ENCODE measurements at places on chromosomes 1 and 21. TPM values are rescaled to one million over a fixed set of nuclear protein-coding genes. Genes with fewer than 3 reads are reported as not detected.

- no peak overlapping the region for H3K4me3 ChIP-seq
- H3K4me1 ChIP-seq: no peaks in the 10 kb centered on the region
- no peak for DNase-seq
- H3K27me3 ChIP-seq: no peaks in the 10 kb centered on the region
These were observed 1881.7 kb downstream of the MRPL39 start for GRCh38 chr21:23725576-23725975.

Gene SPATA6
- 1.1 TPM for total RNA-seq

Gene GJA4
- not detected for total RNA-seq

DNA sequence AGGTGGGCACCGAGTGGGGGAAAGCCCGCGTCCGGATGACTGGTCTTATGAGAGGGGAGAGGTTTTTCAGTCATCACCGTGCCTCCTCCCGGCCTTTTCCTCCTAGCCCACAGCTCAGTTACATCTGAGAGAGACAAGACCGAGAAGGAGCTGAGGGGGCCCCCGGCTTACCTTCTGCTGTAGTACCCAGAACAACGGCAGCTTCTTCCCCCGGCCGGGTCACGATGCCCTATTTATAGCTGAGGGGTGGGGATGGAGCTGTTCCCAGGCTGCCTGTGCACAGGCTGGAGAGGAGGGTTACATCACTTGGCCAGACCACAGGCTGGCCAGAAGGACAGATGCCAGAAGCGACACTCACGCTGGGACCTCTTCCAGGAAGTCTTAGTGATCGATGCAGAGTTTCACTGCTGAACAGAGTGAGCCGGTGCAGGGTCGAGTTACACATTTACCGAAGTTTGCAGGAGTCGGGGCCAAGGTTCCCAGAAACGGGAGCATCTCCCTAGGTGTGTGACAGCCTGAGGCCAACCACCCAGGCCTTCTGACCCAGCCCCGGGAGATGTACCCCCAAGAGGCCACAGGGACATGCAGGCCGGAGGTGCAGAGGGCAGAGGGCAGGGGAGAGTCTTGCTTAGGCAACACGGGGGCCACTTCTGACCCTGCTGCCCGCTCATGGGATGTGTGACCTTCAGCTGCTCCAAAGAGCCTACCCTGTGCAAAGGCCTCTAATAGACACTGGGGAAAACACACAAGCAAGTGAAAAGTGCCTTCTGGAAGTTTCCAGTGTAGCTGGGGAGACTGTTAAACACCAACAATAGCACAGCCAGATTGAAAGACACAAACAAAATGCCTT is at the start of gene AGT:
Gene AGT, minus strand, starts transcription at position 208 of the 850 bp plus-strand sequence. CDS start 3,299 bp downstream, outside the sequence.
- H3K4me3 ChIP-seq: no peak within 1 kb of the TSS
- no peaks in the 10 kb centered on the region for H3K36me3 ChIP-seq
- no peaks in the 10 kb centered on the region for H3K4me1 ChIP-seq
- DNase-seq: no peak
- no peak within 1 kb of the TSS for H3K27ac ChIP-seq

DNA sequence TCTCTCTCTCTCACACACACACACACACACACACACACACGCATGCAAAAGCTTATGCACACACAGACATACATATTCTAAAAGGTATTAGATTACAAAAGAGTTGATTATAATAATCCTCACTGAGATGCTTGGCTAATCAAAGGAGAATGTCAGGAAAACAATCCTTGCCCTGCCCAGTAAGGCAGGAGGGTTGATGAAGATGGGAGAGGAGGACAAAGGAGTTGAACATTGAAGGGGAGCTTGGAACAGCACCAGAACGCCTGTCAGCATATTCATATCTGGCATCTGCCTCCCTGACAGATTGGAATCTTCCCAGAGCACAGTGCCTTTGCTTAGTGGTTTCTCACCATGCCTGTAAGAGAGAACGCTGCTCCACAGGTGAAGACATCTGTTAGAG is 68.6 kb upstream of the PALMD start:
- DNase-seq: no peak
- H3K27ac ChIP-seq: no peak overlapping the region
- H3K4me3 ChIP-seq: no peak overlapping the region
- H3K36me3 ChIP-seq: no peaks in the 10 kb centered on the region

DNA sequence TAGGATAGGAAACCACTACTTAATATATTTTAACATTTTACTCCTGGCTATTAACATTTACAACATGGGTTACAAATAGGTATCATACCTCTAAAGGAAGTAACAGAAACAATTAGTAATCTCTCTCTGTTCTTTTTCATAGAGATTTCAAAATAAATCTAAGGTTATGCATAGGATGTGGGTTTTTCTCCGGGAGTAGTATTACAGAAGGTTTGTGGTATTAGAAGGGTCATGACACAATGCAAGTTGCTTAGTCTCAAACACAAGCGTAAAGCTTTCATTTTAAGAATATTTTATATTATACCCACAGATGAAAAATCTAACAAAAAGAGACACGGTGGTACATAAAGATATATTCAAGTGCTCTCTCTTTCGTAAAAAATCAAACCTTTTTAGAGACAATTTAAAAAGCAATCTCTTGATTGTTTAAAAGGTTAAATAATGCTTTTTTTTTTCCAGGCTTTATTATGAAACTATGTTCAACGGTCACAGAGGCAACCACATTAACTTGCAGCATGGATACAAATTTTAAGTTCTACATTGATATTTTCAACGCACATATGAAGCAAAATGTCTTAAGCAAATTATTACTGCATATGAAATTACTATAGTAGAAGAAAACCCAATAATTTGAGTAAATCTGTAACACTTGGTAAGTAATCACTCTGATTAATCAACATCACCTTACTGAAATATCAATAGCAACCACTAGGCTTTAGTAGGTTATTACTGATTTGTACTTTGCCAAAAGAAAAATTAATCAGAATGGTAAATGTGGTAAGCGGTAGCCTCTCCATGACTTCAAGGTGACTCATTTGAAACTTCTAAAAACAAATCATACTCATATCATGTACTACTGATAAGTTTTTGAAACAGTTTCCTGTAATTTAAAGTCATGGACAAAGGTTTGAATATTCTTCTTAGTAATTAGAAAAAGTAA is 97.4 kb upstream of the GFI1 start:
- H3K27ac ChIP-seq: peak overlapping the region; percentile 96
- H3K36me3 ChIP-seq: peaks cover 18% of the 10 kb centered on the region
- peaks cover 68% of the 10 kb centered on the region for H3K4me1 ChIP-seq
- H3K27me3 ChIP-seq: no peaks in the 10 kb centered on the region

DNA sequence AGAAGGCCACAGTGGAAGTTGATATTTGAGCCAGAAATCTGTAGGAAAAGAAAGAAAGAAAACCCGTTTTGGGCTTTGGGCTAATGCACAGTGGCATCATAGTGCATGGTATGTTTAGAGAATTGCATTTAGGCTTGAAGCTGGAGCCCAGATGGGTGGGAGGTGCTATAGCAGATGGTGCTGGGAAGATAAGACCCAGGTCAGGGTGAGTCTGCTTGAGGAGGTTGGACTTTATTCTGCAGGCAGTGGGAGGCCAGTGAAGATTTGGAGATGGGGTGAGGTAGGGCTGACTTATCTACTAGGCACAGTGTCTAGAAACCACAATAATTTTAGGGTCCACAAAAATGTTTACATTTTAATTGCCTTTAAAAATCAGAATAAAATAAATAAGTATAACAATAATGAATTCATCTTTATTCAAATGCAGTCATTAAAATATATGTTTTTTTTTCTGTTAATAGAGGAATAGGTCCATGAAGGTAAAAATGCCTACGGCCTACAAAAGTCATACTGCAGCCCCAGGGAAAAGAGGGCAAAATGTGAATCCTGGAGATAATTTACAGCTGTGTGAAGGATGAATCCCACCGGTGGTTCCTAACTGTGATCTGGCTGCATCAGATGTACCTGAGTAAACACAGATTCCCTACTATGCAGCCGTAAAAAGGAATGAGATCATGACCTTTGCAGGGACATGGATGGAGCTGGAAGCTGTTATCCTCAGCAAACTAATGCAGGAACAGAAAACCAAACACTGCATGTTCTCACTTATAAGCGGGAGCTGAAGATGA is 8.7 kb downstream of the DNAJC6 start:
- no peaks in the 10 kb centered on the region for H3K27me3 ChIP-seq
- H3K27ac ChIP-seq: no peak overlapping the region
- peaks cover 15% of the 10 kb centered on the region for H3K36me3 ChIP-seq
- no peak for DNase-seq

Gene HAO2
- total RNA-seq: not detected

GRCh38 chr1:84834419-84835064 is 58.5 kb downstream of the LPAR3 start:
- peaks cover 3% of the 10 kb centered on the region for H3K36me3 ChIP-seq
- DNase-seq: no peak
- H3K27me3 ChIP-seq: peaks cover 2% of the 10 kb centered on the region
- H3K4me3 ChIP-seq: no peak overlapping the region

DNA sequence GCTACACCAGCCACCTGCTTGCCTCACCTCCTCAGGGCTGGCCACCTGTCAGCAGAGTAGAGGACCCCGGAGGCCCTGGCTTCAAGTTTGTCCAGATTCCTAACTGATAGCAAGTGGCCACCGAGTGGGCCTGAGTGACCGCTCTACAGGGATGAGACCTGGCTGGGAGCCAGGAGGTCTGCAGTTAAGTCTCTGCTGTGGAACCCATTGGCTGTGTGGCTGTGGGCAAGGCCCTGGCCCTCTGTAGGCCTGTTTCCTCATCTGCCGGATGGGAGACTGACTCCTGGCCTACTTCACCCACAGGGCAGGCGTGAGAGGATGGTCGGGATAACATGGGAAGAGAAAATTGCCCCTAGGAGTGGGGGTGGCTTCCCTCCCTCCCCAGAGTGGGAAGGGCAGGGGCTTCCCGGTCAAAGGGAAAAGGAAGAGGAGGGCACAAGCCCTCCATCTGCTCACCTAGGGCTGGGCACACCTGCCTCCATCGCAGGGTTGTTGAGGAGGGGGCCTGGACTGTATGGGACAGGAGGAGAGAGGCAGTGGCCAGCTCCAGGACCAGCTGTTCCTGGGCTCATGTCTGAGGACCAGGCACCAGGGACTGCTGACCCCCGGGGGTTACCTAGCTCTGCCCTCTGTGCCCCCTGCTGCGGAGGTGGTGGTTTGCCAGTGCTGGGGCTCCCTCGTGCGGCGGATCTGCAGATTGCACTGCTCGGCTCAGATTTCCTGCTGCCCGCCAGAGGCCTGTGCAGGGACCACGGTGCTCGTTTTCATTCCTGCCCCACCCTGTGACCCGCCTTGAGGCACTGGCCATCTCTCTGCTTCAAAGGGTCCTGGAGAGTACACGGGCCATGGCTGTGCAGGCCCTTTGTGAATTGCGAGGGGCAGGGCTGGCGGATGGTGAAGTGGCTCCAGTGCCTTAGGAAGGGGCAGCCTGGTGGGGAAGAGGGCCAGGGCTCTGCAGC is 9.1 kb upstream of the MTFR1L start:
- H3K27me3 ChIP-seq: no peaks in the 10 kb centered on the region
- H3K27ac ChIP-seq: no peak overlapping the region
- DNase-seq: peak; percentile 85
- peaks cover 3% of the 10 kb centered on the region for H3K4me1 ChIP-seq

Gene CELA2B
- total RNA-seq: not detected

- H3K4me1 ChIP-seq: no peaks in the 10 kb centered on the region
- H3K27ac ChIP-seq: no peak overlapping the region
- no peaks in the 10 kb centered on the region for H3K27me3 ChIP-seq
- no peak for DNase-seq
- no peak overlapping the region for H3K4me3 ChIP-seq
These were observed 34.6 kb upstream of the FMO3 start for GRCh38 chr1:171055966-171056643.

Data from activated CD8-positive, alpha-beta memory T cell treated with anti-CD3 and anti-CD28 coated beads, Interleukin-2, amount 10 ng/mL, durations not matched to agents 7 days and 5 days (primary cell).